ENCODE measurements at places on chromosomes 2 and 18. TPM values are rescaled to one million over a fixed set of nuclear protein-coding genes. Genes with fewer than 3 reads are reported as not detected.
A peak's percentile ranks its signal among the peaks of the same experiment; 100 is the strongest.

DNA sequence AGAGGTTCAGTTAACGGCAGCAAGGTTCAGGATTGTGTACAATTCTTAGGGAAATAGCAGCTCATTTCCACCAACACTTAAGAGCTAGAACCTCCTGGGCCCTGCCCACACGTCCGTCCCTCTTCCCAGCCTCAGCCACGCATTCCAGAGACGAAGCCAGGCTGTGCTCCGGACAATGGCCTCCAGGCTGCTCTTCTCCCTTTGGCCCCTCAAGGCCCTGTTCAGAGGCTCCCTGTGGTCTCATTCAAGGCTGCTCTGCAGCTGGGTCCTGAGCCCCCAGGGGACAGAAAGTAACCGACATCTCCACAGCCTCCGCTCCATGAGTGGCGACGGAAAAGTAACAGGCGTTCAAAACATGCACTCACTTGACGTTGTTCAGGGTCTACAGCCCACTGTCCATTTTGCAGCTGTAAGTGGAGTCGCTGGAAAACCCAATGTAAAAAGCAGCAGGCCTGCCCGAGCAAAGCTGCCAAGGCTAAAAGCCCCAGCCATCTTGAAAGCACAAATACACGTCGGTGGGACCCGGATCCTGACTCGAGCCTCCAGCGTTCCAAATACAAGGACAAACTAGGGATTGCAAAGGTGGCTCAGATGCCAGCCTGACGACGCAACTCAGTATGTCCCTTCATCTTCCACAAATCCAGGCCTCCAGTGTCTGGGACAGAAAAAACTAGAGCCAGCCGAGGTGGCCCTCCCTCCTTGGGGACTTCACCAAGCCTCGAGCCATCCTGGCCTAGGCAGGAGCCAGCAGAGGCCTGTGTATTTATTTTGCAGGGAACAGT lies 76.9 kb downstream of the NDUFA10 start:
- DNase-seq, result no peak

The ZNF385B gene
- 0.44 TPM for total RNA-seq

- no peak for DNase-seq
These were observed 1459.8 kb upstream of the ACVR2A start for GRCh38 chr2:146385031-146385430.

GRCh38 chr2:69138793-69139459 lies 125.9 kb downstream of the ANTXR1 start:
- DNase-seq, result peak; percentile 64

GRCh38 chr2:113061896-113062770 lies 3.1 kb downstream of the IL36RN start:
- no peak for DNase-seq

DNA sequence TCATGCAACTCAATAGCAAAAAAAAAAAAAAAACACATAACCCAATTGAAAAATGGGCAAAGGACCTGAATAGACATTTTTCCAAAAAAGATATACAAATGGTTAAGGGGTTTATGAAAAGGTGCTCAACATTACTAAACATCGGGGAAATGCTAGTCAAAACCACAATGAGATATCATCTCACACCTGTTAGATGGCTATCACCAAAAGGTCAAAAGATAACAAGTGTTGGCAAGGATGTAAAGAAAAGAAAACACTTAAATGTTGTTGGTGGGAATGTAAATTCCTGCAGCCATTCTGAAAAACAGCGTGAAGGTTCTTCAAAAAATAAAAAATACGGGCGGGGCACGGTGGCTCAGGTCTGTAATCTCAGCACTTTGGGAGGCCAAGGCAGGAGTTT lies 112.4 kb upstream of the CAB39 start:
- DNase-seq, result no peak
